ENCODE measurements at places on chromosomes 6 and 20.

DNA sequence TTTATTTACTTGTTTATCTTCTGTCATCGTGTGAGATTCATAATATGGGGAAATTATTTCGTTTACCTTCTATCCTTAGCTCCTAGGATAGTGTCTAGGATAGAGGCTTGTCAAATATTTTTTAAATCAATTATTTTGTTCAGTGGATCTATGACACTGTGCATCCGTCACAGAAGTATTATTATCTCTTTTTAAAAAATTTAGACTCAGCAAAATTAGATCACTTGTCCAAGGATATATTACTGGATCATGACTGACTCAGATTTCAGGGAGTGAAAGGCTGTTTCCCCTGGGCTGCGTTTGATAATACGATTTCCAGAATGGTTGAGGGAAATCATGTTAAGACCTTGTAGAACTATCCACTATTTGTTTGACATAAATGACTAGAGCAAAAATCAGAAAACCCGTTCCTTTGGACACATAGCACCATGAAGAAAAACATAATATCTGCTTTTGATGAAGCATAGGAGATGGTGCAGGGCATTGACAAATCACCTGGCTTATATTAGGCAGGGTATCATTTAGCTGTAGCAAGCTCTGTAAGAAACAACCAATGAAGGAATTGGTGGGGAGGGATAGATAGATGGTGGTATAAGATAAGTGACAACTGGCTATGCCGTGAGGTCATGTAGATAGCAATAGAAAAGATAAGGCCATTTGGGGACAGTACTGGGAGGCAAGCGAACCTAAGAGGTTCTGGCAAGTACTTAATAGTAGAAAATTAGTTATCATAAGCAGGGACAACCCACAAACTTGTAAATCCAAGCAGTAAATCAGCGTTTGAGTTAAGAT, 465.2 kb upstream of the MAN1A1 start:
- DNase-seq: no peak

GRCh38 chr20:11546939-11547338, 370.8 kb upstream of the BTBD3 start:
- DNase-seq: no peak

DNA sequence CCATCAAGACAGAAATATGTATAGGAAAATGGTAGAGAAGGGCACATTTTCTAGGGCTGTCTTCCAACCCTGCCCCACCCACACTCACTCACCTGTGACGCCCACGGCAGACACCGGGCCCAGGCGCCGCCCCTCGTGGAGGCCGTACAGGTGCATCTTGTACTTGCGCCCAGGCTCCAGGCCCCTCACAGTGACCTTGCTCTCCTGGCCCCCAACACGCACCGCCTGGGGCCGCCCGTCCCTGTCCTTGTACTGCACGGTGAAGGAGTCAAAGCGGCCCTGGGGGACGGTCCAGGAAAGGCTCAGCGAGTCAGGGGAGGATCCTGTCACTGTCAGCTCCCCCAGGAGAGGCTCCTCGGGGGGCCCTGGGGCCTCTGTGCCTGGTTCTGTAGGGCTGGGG, 19.8 kb downstream of the CYP21A2 start:
- no peak for DNase-seq

DNA sequence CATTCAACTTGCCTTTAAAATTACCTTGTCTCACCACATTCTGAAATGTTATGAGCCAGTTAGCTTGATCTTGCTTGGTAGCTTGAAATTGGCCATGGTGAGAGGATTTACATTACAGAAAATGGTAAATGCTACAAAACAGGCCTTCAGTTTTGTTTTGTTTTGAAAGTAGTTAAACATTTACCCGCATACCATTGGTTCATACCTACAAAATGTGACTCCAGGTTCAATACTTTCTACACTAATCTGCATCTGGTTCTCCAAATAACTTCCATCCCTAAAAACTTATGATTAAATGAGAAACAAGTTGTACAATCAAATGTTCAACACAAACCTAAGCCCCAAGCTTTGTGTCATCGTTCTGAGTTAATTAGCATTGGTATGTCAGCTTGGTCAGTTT, 30.5 kb upstream of the MYBL2 start:
- no peak for DNase-seq

GRCh38 chr20:53468587-53468986, 125.1 kb downstream of the ZNF217 start:
- no peak for DNase-seq

- DNase-seq: peak; percentile 96
Observed at GRCh38 chr6:37822851-37823682, 3.5 kb downstream of the ZFAND3 start.

- no peak for DNase-seq
Observed at GRCh38 chr6:22838345-22838744, 269.0 kb downstream of the HDGFL1 start.

DNA sequence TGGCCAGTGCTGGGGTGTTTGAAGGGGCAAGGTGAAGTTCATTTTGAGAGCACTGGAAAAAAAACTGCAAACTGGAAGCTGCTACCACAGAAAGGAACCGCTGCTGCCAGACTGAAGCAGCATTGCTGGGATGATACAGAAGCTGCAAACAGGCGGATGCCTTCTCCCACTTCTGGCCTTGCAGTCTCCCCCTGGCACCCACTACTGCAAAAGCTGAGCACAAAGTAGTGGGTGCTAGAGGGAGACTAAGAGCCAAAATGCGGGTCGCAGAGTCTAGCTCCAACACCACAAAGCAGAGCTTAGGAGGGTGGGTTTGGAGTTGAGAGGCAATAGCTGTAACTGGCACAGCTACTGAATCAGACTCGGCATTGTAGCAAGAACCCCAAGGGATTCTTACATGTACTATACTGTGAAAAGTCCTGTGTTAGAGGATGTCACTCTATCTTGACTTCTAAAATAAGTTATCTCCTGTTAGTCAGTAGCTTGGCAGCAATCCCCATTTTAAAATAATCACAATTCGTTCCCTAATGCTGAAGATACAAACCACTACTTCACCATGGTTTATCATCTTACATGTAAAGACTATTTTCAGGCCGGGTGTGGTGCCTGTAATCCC, 44.0 kb upstream of the COL21A1 start:
- no peak for DNase-seq

GRCh38 chr20:33065785-33066184, 12.1 kb downstream of the BPIFB3 start:
- no peak for DNase-seq

DNA sequence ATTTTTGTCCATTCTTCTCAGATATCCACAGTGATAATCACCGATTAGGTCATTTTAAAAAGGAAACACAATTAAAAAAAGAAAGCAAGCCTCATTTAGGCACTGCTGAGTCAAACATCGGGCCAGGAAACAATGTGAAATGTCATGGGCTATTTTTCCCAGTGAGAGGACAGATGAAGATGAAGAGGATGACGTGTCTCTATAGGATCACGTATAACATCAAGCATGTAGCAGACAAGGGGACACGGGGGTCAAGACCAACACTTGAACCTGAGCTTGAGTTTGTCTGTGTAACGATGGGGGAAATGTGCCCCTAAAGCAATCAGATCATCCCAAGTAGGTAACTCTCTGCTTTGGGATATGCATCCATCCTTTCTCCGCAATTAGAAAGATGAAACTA, 553.2 kb downstream of the CD83 start:
- DNase-seq: no peak

DNA sequence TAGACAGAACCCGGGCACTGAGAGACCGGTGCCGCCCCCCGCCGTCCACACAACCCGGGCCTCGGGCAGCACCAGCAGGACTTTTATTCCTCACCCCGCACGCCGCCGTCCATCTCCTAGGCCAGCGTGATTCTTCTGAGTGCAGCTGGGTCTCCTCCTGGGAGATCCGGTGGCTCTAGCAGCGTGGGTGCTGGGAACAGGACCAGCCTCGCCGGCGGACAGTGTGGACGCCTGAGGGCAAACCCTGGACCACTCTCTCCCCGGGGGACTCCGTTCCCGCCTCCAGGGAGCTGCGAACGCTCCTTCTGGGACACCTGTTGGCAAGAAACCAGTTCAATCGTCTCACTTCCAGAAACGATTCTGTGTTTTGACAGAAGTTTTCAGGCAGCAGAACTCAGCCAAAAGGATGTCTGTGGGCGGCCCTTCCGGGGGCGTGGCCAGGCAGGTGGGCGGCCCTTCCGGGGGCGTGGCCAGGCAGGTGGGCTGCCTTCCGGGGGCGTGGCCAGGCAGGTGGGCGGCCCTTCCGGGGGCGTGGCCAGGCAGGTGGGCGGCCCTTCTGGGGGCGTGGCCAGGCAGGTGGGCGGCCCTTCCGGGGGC, 130.7 kb downstream of the DLL1 start:
- DNase-seq: no peak

- DNase-seq: peak; percentile 16
Observed at GRCh38 chr6:10316373-10316721, 98.5 kb downstream of the TFAP2A start.

DNA sequence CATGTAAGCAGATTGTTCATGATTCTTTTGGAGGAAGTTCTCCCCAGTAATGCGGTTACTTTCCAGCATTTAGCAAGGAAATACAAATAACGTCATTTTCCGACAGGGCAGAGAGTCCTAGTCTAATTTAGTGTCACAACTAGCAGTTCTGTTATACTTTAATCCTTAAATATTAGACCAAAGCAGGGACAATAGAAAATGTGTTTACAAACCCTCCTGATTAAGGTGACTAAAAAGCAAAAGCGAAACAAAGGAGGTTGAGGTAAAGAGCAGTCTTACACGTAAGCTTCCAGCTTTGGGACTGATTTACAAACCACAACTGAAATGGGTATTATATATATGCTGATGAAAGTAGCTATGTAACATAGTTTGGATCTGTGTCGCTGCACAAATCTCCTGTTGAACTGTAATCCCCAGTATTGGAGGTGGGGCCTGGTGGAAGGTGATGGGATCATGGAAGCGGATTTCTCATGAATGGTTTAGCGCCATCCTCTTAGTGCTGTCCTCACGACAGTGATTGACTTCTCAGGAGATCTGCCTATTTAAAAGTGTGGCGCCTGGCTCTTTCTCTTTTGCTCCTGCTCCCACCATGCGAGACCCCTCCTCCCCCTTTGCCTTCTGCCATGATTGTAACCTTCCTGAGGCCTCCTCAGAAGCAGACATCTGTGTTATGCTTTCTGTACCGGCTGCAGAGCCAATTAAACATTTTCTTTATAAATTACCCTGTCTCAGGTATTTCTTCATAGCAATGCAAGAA, 81.9 kb downstream of the PLCB1 start:
- DNase-seq: no peak

DNA sequence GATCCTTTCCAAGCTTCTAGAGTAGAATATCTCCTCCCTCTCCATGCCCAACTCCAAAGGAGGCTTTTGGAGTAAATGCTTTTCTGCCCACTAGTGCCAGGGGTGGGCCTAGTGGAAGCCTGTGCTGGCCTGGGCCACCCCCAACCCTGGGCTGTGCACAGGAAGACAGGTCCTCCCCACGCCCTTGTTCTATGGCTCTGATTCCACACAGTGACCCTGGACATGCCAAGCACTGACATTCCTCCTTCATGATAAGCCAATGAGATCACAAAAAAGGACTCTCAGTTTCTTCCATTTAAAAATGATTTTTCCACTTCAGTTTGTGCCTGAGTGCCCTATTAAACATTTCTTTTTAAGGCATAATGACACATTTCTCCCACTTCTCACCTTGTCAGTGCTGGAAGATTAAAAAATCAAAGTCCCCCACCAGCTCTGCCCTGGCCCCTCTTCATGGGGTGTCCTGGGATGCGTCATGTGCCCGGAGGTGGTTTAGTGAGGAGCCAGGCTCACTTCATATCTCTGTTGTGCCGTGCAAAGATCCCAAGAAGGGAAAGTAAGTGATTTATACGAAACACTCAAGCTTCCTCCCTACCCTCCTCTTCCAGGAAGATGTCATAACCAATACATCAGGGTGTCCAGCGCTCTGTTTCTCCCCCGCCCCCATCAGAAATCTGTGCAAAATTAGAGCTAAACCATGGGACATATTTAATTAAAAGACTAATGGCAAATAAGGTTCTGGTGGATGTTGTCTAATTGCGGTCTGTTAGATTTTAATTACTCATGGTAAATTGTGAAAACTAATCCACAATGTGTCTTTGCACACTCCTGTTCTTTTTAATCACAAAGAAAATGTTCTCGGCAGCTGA, 255.0 kb downstream of the NRN1 start:
- DNase-seq: no peak
